HEK293T (cell line): ENCODE measurements at places on chromosomes 11 and 22.

- no peak for DNase-seq
These were observed 7.5 kb upstream of the SOX10 start for GRCh38 chr22:37991731-37992442.

DNA sequence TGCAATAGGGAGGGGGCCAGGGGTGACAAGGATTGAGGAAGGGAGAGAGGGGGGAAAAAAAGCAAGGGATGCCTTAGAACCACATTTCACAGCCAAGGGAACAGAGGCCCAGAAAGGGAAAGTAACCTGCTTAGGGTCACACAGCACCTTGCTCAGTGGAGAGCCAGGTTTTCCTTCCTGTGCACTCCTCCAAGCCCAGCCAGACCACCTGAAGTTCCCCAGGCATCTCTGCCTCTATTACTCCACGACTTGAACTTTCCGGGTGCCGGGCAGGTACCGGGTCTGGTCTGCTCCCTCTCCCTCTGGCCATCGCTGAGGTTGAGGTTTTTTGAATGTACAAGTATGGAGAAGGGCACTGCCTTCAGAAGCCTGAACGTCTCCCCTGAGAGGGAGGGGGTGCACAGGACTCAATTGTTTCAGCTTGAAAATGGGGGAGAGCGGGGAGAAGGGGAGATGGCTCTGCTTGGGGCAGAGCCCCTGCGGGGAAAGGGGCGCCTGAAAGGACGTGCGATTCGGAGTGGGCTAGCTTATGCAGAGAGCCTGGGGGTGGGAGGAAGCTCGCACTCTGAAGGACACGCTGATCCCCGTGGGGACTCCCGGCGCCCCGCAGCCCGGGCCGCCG, 516 bp upstream of the SERPINH1 start:
- no peak for DNase-seq

DNA sequence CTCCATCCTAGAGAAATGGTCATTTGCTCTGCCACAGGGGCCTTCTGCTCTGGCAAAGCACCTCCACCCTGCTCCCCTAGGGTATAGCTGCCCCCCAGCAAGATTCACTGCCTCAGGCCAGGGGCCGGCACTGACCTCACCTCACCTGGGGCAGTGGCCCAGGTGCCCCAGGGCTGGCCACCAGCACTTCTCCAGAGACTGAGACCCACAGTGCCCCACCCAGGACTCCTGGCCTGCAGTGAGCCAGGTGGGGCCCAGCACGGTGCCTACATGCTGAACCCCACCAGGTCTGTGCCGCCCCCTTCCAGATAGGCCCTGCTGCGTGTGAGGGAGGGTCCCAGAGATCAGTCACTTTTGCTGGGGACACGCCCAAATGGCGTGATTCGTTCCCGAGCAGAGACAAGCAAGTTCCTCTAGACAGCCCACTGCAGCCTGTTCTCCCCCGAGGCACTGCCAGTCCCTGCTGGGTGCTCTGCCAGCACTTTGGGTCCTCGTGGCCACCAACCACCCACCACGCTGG, 10.8 kb downstream of the GNB1L start:
- no peak for DNase-seq

- peak; percentile 64 for DNase-seq
These were observed 621 bp downstream of the KCNC1 start for GRCh38 chr11:17734986-17735817.

- DNase-seq, result no peak
These were observed 217.2 kb upstream of the NCAM1 start for GRCh38 chr11:112744041-112744440.

GRCh38 chr11:67482827-67483798, at the start of gene AIP:
Gene AIP (plus strand): TSS chr11:67483026. CDS start chr11:67483159, 133 bp downstream.
- DNase-seq, result peak; percentile 98

- DNase-seq, result no peak
These were observed 1.6 kb downstream of the TRIM29 start for GRCh38 chr11:120136356-120136755.

DNA sequence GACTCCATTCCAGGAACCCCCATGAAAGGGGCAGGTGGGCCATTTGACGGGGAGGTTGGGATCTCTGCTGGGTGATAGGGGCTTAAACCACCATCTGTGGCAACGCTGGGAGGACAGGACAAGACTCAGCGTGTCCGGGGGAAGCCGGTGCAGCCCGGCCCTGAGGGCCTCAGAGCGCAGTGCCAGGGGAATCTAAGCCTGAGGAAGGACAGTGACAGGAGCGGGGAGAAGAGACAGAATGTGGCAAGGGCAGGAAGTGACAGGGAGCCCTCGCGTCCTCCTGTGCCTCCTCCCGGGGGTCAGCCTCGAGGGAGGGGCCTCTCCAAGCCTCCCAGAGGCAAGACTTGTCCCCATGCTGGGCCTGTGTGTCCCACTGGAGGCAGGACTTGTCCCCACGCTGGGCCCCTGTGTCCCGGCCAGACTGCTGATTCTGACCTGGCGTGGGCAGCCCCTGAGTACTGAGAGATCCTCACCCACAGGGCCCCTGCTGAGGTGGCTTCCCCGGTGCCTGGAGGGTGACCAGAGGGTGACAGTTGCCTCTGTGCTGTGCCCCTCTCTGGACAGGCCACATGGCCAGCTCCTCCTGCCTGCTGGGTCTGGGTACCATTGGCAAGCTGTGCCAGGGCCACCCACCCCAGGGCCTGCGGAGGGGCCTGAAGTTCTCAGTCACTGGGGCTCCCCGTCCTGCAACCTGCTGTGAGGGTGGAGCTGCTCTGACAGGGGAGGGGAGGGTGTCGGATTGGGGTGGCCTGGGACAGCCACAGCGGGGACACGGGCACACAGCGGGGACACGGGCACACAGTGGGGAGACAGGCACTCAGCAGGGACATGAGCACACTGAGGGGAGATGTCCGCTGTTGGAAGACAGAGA, 676.2 kb downstream of the BRD1 start:
- no peak for DNase-seq

GRCh38 chr11:44243595-44244343, 66.2 kb downstream of the ALX4 start:
- no peak for DNase-seq

DNA sequence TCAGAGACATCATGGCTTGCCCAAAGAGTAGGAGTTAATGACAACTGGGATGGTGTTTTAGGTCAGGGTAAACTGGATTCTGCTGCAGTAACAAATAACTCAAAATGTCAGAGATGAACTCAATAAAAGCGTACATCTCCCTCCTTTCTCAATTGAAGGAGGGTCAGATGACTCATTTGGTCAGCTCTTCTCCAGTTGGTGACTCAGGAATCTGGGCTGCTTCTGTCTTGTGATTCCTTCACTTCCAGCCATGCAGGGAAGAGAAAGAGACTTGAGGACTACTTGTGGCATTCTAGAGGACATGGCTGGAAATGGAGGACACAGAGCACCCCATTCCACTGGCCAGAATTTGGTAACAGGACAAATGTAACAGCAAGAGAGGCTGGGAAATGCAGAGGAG, 3.2 kb upstream of the SYT13 start:
- no peak for DNase-seq

DNA sequence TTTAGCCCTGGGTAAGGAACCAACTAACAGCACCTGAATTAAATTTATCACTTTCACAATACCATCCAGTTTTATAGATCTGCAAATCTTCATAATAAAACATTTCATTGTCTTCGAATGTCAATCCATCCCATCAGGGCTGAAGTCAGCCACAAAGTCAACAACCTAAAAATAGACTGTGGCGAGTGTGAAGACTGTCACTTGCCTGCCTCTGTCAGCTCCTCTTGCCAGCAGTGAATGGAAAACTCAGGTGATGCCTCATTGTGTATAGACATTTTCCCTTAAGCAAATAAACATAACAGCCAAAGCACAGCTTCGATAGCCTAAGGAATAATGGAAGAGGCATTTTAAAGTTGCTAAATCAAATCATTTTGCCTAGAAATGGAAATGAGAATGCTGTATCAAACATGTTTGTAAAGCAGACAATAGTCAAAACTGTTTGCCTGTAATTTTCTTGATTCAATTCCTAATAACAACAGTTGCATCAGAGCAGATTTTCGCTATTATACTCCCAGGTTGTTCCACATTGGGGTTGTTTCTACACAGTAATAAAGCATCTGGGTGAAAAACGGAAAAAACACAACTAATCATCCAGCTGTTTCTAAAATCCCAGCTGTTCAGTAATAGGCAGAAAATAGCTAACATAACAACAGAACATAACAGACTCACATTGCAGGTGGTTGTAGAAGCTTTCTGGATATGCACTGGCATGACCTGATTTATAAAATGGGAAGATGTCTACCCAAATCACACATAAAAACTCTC, 15.7 kb downstream of the KCNA4 start:
- no peak for DNase-seq

- no peak for DNase-seq
These were observed 55.7 kb upstream of the DEUP1 start for GRCh38 chr11:93274851-93275250.

DNA sequence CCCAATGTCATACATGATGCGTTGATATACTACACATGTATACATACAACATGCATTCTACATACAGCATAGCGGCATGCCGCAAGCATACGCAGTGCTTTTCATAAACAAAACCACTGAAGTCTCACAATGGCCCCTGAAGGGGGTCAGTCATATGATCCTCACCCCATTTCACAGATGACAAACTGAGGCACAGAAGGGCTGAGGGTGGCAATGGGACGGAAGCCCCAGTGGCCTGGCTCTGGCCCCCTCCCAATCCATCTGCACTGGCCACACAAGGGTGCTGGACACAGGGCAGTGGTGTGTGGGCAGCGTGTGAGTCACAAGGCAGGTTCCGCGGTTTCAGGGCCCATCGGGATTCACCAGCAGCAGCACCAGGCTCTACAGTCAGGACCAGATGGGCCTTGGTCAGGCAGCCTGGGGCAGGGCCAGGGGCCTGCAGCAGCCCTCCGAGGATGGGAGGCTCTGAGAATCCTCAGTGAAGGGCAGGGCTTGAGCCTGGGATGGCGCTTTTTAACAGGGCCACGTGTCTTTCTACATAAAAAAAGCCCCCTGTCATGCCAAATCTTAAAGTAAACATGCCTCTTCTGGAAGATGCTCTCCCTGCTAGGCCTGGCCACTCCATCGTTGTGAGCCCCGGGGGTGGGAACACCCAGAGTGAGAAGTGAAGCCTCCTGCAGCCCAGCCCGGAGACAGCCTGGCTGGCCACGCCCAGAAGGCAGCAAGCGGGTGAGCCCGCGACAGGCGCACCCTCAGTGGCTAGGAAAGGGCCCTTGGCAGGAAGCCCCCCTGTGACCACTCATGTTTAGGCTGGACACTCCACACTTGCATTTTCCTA, 206.5 kb downstream of the CTTN start:
- DNase-seq, result no peak

- DNase-seq, result no peak
These were observed 3.8 kb downstream of the FJX1 start for GRCh38 chr11:35622070-35622469.
